Parietal lobe (tissue), 2 donors: ENCODE measurements at places on chromosomes 11 and 22. TPM values are rescaled to one million over a fixed set of nuclear protein-coding genes. Genes with fewer than 3 reads are reported as not detected.

The THRSP gene
- not detected for total RNA-seq

The ZP1 gene
- not detected for total RNA-seq

The TIMM10B gene
- 39.4 TPM for total RNA-seq

The ESAM gene
- 4.4 TPM for total RNA-seq
